Stimulated activated CD4-positive, alpha-beta T cell treated with anti-CD3 and anti-CD28 coated beads, Interleukin-2, amount 100 ng/mL, for 48 hours (primary cell): ENCODE measurements at places on chromosomes 6 and 20.

DNA sequence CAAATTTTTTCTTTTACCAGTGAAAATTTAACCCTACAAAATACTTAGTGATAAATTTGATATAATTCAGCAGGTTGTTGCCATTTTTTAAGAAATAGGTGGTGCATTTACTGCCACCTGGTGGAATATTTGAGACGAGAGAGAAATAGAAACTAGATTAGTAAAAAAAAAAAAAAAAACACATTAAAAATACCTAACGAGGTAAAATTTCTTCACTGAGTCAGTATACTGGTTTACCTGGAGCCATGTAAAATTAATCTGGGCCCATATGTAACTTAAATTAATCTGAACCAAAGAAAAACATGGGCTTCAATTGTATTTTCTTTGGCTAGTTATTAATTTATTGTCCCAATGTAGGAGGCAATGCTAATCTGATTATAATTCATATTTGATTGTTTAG is 520.8 kb downstream of the EPM2A start:
- no peak for DNase-seq

GRCh38 chr6:160883999-160884398 is 107.6 kb upstream of the MAP3K4 start:
- no peak for DNase-seq

GRCh38 chr20:25044261-25044560 is 13.7 kb downstream of the ACSS1 start:
- DNase-seq: no peak

GRCh38 chr6:16956361-16956760 is 145.5 kb upstream of the STMND1 start:
- DNase-seq: no peak

DNA sequence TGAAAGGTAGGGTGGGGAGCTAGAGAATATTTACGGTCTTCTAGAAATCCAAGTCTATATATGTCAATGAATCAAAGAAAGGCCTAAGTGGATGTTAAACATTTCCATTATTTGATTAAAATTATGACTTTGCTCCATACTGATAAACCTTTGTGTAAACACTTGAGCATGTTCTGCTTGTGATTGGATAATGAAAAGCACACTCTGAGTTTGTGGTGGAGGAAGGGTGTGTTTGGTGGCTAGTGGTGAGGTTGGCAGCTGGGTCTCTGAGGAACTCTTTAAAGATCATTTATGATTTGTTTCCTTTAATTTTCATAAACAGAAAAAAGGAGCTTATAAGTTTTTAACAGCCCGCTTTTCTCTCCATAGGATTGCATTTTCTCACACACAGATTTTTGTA is 84.7 kb downstream of the RFPL4B start:
- no peak for DNase-seq

DNA sequence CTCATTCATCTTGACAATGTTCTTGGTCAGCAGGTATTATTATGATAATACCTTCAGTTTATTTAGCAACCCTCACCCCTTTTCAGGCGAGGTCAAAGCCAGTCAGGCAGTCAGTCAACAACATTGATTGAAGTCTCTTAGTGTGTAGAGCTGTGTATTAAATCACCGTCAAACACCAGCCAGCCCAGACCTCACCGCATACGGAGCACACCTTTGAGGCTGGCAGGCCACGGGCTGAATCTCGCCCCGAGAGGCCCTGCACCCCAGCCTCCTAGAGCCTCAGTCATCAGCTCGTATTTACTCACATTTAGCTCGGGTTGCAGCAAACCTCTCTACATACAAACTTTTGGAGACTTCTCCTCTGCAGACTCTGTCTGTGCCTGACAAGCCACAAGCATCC is 36.0 kb upstream of the FOXA2 start:
- no peak for DNase-seq

GRCh38 chr6:129641344-129641743 is 68.6 kb downstream of the ARHGAP18 start:
- no peak for DNase-seq

DNA sequence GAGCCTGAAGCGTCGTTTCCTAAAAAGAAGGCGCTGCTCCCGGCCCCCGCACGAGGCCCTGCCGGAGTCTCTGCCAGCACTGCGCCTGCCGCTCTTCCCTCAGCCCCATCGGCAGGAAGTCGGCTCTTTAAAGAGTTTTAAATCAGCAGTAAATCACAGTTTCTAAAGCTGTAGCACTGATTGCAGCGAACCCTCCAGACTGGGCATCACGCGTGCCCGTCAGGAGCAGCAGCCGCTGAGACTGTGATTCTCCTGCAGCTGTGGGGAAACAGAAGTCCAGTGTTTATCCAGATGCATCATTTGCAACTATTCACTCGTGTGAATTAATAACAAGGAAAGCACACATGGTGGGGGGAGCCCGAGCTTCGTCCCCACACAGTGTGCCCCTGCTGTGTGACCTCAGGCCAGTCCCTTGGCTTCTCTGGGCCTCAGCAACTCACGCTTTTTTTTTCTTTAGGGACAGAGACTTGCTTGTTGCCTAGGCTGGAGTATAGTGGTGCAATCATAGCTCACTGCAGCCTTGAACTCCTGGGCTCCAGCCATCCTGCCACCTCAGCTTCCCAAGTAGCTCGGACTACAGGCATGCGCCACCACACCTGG is 28.3 kb downstream of the DLL1 start:
- DNase-seq: no peak

GRCh38 chr6:90695316-90695715 is 108.4 kb upstream of the MAP3K7 start:
- DNase-seq: no peak

DNA sequence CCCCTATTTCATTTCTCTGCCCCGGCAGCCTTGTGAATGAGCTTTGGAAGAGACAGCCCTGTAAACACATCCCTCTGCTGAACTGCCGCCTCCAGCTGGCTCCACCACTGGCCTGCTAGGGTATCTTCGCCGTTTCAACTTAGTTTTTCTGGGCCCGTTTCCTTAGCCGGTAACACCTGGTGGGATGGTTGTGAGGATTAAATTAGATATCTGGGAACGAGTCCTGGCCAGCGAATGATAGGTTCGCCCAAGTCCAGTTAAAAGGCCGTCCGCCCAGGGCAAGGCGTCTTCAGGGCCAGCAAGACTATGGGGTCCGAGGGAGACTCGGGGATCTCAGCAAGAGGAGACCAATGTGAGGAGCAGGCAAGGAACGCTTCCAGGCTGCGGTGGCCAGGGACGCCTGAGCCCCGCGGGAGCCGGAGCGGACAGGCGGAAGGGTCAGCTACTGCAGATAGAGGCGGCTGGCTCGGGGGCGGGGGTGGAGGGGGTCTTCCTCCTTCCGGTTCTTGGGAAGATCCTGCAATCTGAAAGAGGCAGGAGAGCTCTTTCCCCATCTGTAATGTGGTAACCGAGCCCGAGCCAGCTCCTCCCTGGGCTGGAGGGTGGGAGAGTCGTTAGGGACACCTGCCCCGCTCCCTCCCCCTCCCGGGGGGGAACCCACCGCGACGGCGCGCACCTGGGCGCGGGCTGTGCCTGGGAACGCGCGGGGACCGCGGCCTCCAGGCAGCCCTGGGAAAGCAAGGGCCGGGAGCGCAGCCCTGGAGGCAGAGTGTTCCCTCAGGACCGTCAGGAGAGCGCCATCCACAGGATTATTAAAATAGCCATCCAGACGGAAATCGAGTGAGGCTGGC is 4.5 kb upstream of the PTCRA start:
- no peak for DNase-seq

GRCh38 chr6:41527721-41528408 is 18.3 kb upstream of the FOXP4 start:
- no peak for DNase-seq

GRCh38 chr6:125844989-125845388 is 54.2 kb downstream of the NCOA7 start:
- DNase-seq: no peak

- no peak for DNase-seq
Observed at GRCh38 chr6:46626228-46626909, 26.2 kb downstream of the CYP39A1 start.

GRCh38 chr6:126374372-126374771 is 34.5 kb downstream of the CENPW start:
- DNase-seq: no peak

GRCh38 chr6:13116155-13116554 is 212.2 kb downstream of the TBC1D7 start:
- DNase-seq: no peak
